ENCODE measurements at places on chromosomes 12 and 14.
A peak's percentile ranks its signal among the peaks of the same experiment; 100 is the strongest.

DNA sequence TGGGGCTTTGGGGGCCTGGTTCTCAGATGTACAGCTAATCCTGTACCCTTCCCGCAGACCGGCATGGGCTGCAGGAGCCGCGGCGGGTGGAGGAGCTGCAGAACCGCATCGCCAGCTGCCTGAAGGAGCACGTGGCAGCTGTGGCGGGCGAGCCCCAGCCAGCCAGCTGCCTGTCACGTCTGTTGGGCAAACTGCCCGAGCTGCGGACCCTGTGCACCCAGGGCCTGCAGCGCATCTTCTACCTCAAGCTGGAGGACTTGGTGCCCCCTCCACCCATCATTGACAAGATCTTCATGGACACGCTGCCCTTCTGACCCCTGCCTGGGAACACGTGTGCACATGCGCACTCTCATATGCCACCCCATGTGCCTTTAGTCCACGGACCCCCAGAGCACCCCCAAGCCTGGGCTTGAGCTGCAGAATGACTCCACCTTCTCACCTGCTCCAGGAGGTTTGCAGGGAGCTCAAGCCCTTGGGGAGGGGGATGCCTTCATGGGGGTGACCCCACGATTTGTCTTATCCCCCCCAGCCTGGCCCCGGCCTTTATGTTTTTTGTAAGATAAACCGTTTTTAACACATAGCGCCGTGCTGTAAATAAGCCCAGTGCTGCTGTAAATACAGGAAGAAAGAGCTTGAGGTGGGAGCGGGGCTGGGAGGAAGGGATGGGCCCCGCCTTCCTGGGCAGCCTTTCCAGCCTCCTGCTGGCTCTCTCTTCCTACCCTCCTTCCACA is 7.6 kb downstream of the NR4A1 start:
- DNase-seq = no peak

- no peak for DNase-seq
Observed at GRCh38 chr12:50326590-50327284, 43.4 kb upstream of the LIMA1 start.

DNA sequence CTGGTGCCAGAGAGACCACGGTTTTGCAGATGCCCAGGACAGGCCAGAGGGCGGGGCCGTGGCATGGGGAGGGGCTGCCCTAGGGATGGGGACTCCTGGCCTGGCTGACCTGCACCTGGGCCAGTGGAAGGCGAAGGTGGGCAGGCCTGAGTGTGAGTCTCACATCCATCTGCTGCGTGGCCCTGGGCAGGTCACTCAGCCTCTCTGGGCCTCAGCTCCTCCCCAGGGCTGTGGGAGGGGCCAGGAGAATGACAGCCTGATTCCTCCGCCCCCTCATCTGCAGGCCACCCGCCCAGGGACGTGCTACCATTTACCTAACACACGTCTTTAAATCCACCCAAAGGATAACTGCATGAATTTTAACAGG is 90.9 kb downstream of the GALNT9 start:
- DNase-seq = peak; percentile 33

DNA sequence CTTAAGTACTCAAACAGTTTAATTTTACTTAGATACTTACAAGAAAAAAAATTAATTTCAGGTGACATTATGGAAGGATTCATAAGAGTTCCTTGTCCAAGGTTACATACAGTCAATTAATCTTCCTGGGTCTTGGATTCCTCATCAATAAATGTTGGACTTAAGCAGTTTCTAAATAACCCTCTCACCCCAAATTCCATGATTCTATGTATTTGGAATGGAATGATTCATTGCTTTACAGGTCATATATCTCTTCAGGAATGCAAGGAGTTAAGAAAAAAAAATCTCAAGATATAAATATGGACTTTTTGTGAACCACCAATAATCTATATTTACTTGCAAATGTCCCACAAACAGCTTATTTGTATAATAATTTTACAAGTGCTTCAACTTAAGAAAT is 84.2 kb upstream of the BMP4 start:
- DNase-seq = no peak

DNA sequence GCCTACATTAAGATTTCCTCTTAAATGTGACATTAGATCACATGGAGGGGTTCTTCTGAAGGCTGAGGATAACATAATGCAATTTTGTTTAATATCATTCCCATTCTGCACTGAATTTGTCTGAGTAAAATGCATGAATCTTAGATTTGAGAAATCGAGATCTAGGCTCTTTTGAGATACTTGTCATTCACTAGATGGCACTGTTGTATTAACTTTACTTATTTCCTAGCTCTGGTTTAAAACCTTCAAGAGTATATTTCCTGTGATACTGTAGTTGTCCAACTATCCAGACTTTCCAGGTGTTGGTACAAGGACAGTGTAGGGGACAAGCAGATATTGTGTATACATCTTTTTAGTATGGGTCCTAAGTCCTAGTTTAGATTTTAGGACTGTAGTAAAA is 91.7 kb upstream of the SEL1L start:
- DNase-seq = no peak

- no peak for DNase-seq
Observed at GRCh38 chr12:49331380-49332222, 5.4 kb downstream of the C1QL4 start.

GRCh38 chr12:104012331-104012730 is 37.7 kb downstream of the GLT8D2 start:
- DNase-seq = no peak

DNA sequence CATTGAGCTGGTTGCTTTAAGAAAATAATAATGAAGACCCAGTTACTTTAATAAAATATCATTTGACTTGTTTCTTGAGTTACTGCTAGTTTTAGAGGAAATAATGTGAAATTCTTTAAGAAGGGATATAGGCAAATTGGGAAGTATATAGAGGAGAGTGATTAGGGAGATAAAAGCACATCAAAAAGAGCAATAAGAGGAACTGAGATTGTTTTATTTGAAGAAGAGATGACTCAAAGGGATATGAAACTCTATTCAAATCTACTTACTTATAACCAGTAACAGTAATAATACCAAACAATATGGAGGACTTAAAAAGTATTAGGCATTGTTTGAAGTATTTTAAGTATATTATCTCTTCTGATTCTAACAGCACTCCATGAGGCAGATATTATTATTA is 37.1 kb downstream of the LRRK2 start:
- DNase-seq = no peak

- DNase-seq = peak; percentile 77
Observed at GRCh38 chr14:52352061-52352491, 38.0 kb downstream of the PTGER2 start.

GRCh38 chr12:22656376-22656775 is 31.4 kb downstream of the ETNK1 start:
- no peak for DNase-seq

DNA sequence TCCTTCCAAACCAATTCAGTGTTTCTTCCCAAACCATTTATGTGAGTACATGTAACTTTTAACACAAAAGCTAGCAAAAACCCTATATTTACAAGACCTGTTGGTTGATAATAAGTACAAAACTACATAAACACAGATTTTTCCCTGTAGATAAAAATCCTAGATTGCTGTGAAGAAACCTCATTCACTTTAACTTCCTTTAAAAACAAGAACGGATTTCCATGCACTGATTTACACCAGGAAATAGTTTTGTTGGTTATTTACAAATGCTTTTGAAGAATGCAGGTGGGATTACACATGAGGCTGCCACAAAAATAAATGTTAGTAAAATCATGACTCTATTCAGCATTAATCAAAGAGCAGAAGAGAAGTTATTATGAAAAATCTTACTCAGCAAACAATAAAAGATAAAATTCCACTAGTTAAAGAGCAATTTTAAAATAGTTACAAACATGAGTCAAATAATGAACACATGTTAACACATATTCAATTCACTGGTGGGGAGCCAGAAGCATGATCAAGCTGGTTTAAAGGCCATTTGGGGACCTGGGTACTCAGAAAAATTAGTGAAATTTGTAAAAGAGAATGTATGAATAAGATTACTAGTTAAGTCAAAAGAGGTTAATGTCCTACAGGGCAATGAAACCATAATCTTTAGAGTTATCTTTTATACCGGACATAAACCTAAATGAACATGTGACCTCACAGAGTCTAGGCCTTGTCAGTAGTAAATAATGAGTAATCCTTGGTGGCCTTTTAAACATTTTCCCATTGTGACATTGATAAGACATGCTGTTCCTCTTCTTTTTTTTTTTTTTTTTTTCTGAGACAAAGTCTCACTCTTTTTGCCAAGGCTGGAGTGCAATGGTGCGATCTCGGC is 79.9 kb downstream of the PHLDA1 start:
- no peak for DNase-seq

GRCh38 chr12:101940400-101940950 is 63.1 kb downstream of the DRAM1 start:
- no peak for DNase-seq

GRCh38 chr14:83923842-83924241 is 1606.1 kb upstream of the FLRT2 start:
- no peak for DNase-seq

- peak; percentile 81 for DNase-seq
Observed at GRCh38 chr14:51780006-51780692, 80.3 kb upstream of the GNG2 start.

DNA sequence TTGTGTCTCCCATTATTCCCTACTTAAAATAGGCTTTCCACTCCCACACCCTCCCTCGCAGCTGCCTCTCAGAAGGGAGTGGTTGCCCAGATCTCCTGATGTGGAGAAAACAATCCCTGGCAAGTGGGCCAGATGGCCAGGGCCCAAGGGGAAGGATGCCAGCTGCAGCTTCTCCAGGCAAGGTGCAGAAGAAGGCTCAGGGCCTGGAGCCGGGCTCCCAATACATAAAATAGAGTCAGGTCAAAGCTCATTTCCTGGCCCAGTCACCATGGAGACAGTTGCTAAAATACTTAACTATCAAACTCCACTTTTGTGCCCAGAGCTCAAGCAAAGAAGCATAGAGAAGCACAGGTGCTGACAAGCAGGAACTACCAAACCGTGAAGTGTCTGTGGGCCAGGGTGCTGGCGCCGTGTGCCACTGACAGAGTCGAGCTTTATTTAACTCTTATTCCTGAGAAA is 45.7 kb upstream of the ITPR2 start:
- DNase-seq = no peak

- DNase-seq = no peak
Observed at GRCh38 chr14:92973798-92974372, 50.9 kb downstream of the CHGA start.

GRCh38 chr14:91862417-91862816 is 4.9 kb downstream of the TC2N start:
- no peak for DNase-seq

DNA sequence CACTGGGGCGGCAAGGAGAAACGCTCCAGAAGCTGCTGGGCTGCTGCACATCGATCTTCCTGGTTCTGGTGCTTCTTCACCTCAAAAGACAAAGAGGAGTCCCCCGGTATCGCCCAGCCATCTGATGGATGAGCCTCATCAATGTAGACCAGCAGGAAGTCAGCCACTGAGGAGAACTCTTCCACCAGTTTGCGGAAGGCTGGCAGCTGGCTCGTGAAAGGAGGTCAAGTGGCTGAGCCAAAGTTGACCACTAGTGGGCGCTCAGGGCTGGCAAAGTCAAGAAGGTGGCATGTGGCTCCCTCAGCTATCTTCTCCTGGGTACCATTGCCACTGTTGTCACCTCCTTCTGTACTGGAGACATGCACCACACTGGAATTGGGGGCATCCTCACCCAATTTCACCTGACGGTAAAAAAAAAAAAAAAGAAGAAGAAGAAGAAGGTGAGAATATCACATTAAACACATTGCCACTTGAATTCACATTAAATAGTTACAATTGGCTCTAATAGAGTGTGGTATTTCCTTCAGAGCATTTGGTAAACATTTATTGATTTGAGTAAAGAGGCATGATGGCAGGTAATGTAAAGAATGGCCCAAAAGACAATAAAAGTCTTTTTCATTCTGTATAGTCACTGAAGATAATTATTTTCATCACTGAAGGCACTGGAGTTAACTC is 8.3 kb downstream of the DIO2 start:
- peak; percentile 21 for DNase-seq

DNA sequence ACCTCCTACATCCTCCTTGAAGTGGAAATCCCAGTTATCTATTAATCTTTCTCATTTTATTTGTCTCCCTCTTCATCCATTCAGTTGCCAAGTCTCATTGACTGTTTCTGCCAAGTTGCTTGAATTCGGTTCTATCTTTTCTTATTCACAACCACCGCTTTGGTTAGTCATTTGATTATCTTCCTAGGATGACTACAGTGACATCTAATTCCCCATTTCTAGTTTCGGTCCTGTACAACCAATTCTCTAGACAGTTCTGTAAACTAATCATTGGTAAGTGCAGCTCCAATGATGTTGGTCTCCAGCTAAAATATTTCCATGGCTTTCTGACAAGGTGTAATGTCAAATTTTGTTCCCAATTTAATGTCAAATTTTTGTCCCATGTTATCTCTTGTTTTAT is 220.1 kb downstream of the ADAMTS20 start:
- no peak for DNase-seq

GRCh38 chr12:10068644-10069043 is 30.1 kb downstream of the CLEC1A start:
- DNase-seq = no peak

DNA sequence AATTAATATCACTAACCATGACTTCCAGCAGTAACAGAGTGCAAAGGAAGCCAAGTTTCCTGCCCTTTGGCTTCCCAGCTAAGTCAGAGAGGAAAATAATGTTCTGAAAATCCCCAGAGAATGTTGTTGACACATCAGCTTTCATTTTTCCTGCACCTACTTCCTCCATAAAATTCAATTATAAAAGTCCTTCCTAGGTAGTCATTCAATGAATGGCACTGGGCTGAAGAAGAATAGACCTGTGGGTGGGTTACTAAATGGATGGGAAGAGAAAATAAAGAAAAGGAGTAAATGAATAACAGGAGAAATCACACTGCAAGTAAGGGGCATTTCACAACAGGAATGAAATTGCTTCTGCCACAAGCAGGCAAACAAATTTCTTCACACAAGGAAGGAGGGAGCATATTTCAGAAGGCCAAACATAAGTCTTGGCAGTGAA is 73.2 kb upstream of the MDM1 start:
- no peak for DNase-seq

- no peak for DNase-seq
Observed at GRCh38 chr12:14999695-15000365, 27.0 kb downstream of the PDE6H start.

- no peak for DNase-seq
Observed at GRCh38 chr12:78568321-78569020, 296.1 kb upstream of the SYT1 start.

DNA sequence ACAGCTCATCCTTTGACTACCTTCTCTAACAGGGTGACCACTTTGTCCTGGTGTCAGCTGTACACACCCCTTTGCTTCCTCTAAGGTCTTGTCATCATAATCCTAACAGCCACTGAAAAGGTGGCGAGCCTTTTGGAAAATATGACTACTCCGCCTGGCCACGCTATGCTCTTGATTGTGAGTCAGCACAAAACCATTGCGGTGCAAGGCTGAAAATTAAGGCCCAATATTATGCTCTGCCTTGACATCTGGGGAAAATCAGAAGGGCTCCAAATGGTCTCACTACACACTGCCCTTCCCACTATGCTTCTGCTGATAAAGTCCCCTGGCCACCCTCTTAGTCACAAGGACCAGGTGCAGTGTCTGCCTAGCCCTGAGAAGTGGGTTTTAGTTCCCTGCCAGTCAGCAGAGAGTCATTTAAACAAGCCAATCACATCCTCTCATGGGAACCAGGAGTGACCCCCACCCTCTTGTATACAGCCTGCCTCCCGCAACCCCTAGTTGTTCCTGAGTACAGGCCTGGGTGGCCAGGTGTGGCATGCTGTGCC is 34.3 kb downstream of the FGD6 start:
- DNase-seq = no peak
